ENCODE measurements at places on chromosomes 1 and 21. TPM values are rescaled to one million over a fixed set of nuclear protein-coding genes. Genes with fewer than 3 reads are reported as not detected.

- no peak for DNase-seq
Observed at GRCh38 chr1:41844255-41844654, 74.5 kb downstream of the HIVEP3 start.

DNA sequence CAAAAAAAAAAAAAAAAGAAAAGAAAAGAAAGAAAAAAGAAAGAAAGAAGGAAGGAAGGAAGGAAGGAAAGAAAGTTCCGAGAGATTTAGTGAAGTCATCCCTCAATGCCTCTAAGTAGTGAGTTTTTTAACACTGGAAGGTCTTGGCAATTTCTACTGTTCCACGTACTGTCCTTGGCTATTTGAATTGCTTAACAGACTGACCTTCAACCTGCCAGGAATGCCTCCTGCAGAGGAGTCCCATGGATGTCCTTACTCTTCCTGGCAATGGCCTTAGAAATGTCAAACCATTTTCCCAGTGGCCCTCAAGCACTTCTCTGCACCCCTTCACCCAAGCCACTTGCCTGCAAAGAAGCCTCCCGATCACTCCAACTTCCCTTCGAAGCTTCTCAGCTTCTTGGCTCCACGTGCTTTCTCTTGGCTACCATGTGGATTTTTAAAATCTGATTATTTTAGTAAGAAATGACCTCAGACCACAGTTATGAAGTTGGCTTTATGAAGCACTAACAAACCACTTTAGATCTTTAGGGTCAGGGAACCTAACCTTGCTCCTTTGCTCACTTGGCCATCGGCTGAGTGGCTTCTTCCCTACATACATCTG is 43.7 kb upstream of the ABCG1 start:
- DNase-seq = no peak

GRCh38 chr1:43924516-43924915 is 9.1 kb upstream of the ARTN start:
- no peak for DNase-seq

The ADCY10 gene
- not detected for total RNA-seq
